Hippocampal formation (tissue), 2 donors: ENCODE measurements at places on chromosomes 1 and 21.
A peak's percentile ranks its signal among the peaks of the same experiment; 100 is the strongest.

GRCh38 chr1:21664806-21665588 is 4.2 kb downstream of the RAP1GAP start:
- DNase-seq, result no peak

- no peak for DNase-seq
Measured at GRCh38 chr1:3355894-3356826, 98.3 kb upstream of the ARHGEF16 start.

DNA sequence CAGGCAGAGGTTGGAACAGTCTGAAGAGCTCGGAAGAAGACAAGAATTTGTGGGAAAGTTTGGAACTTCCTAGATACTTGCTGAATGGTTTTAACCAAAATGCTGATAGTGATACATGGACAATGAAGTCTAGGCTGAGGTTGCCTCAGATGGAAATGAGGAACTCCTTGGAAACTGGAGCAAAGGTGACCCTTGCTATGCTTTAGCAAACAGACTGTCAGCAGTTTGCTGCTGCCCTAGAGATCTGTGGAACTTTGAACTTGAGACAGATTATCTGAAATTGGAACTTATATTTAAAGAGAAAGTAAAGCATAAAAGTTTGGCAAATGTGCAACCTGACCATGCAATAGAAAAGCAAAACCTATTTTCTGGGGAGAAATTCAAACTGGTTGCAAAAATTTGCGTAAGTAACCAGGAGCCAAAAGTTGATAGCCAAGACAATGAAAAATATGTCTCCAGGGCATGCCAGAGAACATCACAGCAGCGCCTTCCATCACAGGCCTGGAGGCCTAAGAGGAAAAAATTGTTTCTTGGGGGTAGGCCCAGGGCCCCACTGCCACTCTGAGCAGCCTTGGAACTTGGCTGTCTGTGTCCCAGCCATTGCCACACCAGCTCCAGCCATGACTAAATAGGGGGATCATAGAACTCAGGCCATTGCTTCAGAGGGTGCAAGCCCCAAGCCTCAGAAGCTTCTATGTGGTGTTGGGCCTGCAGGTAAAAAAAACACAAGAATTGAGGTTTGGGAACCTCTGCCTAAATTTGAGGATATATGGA is 675.3 kb downstream of the LTN1 start:
- DNase-seq, result no peak

DNA sequence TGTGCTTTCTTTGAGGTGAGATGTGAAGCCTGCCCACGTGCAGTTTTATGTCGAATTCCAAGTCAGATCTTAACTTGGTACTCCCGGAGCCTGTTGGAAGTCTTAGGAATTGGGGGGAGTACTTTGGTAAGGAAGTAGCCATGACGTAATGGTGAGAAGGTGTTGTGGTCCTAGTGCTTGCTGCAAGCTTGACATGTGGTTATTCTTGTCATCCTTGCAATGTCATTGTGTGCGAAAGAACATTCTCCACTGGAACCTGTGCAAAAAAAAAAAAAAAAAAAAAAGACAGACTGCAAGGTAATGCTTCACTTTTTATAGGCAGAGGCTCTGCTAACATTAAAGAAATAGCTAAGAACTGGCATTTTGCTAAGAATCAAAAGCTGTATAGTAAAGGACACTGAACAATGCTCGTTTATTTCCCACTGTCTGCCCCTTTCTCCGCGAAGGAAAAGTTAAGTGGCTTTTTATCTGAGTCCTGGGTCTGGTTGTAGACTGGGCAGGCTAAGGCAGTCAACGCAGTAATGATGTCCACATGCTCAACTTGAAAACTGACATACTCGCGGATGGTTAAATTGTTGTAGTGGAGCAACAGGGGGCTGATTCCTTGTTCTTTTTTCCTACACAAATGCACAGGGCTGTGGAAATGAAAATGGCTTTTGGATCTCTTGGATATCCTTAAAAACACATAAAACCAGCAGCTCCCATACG is 2.1 kb downstream of the KAZN start:
- no peak for DNase-seq

- DNase-seq, result no peak
Measured at GRCh38 chr1:25804964-25805862, 5.2 kb downstream of the SELENON start.

DNA sequence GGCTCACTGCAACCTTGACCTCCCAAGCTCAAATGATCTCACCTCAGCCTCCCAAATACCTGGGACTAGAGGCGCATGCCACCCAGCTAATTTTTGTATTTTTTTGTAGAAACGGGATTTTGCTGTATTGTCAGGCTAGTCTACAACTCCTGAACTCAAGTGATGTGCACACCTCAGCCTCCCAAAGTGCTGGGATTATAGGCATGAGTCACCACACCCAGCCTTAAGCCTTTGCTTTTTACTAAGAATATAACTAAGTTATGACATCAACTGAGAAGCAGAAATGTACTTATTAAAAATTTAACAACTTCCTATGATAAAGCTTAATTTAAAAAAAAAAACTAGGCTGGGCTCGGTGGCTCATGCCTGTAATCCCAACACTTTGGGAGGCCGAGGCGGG is 8.9 kb upstream of the LSS start:
- no peak for DNase-seq

DNA sequence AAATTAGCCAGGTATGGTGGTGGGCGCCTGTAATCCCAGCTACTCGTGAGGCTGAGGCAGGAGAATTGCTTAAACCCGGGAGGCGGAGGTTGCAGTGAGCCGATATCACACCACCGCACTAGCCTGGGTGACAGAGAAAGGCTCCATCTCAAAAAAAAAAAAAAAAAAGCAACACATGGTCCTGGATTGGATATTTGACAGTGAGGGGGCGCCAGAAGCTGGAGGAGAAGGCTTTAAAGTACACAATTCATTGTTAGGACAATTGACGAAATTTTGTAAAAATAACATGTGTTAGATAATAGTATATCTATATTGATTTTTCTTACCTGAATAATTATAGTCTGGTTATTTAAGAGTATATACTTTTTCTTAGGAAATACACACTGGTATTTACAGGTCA is 50.2 kb upstream of the USP25 start:
- no peak for DNase-seq

DNA sequence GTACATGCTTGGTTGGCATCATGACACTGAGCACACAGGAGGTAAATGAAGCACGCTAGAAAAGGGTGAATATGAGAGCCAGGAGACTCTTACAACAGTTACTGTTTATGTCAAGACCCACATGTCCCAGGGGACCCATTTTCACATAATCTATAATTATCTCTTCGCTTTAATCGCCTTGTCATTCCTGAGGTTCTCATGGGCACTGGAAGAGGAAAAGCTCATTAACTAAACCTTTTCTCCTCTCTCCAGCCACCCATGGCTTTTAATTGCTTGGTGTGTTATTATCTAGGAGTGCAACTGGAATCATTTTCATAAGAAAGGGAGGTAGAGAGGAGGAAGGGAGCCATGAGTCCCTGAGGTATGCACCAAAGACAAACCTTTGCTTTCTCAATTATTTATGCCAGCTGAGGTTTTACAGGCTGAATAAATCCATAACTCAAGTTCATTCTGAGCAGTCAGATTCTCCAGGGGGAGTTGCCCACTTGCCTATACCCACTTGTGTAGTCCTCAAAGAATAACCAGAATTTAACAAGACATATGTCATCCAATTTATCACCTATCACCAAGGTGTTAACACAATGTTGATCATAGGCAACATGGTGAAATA is 77.4 kb downstream of the ACBD6 start:
- DNase-seq, result no peak

- DNase-seq, result no peak
Measured at GRCh38 chr1:22584001-22584562, 20.8 kb downstream of the EPHA8 start.

GRCh38 chr1:89906088-89906487 is 85.3 kb downstream of the LRRC8D start:
- no peak for DNase-seq

- no peak for DNase-seq
Measured at GRCh38 chr1:35883635-35884101, 659 bp downstream of the AGO1 start.

GRCh38 chr1:244844155-244845121 is 9.0 kb downstream of the COX20 start:
- no peak for DNase-seq

DNA sequence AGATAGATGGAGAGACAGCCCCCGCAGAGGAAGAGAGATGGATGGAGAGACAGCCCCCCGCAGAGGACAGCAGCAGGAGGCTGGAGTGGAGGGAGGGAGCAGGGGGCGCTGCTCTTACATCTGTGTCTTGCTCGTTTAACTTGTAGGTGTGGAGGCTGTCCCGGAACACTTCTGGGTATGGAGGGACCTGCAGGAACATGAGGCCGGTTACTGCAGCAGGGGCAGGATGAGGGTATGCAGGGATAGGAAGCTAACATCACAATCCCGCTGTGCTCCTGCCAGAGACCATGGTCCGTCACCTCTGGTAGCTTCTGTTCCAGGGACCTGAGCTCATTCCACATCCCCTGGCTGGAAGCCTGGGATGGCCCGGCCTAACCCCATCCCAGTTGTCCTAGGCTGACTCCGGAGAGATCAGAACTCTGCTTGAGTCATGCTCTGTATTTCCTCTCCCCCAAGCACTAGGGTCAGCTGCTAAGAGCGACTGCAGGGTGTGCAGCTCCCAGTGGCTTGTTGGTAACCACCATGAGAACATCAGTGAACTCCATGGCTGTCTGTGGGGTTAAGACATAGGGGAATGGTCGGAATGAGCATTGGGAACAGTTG is 36.7 kb upstream of the GOLT1A start:
- DNase-seq, result no peak

GRCh38 chr1:2251786-2252185 is 23.7 kb downstream of the SKI start:
- DNase-seq, result no peak

- DNase-seq, result peak; percentile 38
Measured at GRCh38 chr1:67429528-67430357, 459 bp downstream of the SERBP1 start.

GRCh38 chr1:42963378-42964043 is 4.8 kb upstream of the SLC2A1 start:
- no peak for DNase-seq

DNA sequence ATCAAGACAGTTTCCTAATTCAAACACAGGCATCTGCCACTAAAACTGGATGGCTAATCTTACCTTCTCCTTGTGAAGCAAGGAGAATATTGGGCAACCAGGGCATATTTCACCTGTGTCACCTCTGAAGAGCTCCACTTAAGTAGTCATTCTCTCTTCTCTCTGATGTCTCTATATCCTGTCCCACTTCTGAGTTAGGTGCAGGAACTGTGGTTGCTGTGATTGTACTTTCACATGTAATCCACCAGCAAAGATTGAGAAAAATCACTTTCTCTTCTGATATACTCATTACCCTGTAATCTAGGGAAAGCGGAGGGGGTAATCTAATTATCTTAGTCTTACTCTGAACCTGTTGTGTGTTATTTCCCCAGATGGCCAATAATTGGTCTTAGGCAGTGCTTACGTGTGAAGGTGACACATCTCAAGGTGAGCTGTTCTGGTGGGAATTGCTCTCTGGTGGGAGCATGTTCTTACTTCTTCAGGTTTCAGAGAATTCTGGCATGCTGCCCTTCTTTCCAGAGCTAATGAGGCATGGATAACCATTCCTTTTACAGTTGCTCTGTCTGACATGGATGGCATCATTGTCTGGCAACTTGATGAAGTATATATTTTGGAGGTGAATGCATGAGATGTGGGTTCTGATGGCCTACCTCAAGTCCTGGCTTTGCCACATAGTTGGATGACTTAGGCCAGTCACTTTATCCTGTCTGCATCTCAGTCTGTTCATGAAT is 12.0 kb downstream of the XCL2 start:
- DNase-seq, result no peak

GRCh38 chr1:116257836-116258235 is 115.2 kb upstream of the ATP1A1 start:
- DNase-seq, result no peak

DNA sequence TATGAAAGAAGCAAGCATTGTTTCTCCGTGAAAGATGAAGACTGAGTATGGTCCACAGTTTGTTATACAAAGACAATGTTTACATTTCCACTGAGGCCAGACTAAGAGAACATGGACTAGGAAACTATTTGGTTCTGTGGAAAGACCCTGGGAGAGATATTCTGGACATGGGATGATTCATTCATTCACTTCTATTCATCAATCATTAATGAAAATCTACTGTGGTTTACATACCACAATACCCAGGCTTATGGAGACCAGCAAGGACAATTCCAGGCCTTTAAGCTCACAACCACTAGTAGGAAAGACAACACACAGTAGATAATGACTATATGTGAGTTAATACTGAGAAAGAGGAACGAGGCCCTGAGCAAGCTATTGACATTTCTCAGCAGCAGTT is 125.4 kb downstream of the TBX15 start:
- no peak for DNase-seq

DNA sequence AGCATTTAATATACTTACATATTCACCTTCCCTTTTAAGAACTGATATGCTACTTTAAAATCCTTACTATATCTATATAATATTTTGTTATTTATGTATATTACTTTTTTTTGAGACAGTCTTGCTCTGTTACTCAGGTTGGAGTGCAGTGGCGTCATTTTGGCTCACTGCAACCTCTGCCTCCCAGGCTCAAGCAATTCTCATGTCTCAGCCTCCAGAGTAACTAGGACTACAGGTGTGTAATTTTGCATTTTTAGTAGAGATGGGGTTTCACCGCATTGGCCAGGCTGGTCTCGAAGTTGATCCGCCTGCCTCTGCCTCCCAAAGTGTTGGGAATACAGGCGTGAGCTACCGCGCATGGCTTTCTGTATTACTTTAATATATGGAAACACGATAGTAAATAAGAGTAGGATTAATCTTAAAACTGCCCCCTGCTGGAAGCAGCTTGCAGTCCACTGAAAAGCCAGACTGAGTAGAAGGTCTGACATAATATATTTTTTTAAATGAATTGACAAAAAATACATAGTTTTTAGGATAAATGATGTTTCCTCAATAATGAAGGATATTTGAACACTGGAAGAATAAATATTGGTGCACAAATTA is 24.4 kb downstream of the RCAN3 start:
- DNase-seq, result no peak

DNA sequence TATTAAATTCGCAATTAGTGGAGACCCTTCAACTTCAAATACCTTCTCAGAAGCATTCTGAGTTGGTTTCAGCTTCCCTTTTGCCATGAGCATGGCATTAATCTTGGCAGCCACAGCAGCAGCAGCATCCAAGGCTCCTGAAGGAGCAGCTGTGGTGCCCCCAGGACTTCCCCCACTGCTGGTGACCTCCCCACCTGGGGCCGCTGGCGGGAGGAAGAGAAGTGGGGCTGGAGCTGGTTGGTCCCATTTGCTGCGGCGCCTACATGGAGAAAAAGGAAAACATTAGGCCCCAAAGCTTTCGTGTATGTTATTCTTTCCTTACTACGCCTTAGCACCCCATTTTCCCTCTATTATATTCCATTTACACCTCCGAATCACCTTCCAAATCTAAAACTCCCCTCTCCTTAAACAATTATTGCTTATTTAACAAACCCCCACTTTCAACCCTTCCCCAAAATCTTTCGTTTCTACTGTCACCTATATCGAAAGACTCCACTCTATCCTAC is 569 bp downstream of the KHDC4 start:
- no peak for DNase-seq

DNA sequence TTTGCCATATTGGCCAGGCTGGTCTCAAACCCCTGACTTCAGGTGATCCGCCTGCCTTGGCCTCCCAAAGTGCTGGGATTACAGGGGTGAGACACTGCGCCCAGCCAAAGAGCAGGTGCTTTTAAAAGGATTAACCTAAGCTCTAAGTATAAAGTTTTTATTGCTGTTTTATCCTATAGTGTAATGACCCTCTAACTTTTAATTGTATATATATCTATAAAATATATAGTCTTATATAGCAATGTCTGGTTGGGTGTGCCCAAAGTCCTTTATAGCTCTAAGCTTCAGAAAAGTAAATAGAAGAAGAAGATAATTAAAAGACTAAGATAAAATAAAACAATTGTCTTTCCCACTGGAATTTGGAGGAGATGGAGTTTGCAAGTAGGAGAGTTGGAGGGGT is 73.8 kb upstream of the ATP5PO start:
- DNase-seq, result no peak
